ENCODE measurements at places on chromosomes 5 and 9.
A peak's percentile ranks its signal among the peaks of the same experiment; 100 is the strongest.

DNA sequence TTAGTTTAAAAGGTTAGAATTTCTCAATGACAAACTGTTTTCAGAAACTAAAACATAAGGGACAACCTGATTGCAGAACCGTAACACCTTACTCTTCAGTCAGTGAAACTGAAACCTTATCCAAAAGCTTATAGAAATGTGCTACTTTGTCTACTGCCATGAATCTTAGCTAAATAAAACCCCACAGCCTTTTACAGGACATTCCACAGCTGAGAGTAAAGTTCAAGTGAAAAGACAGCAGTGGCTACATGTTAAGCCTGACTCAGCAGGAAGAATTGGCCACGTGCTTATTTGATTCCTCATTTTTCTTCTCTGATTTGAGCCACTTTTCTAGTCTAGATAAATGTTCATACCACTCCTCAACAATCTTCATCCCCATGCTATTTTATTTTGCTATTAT, 278.7 kb upstream of the ISL1 start:
- no peak for DNase-seq

GRCh38 chr5:155260798-155261197, 247.2 kb downstream of the KIF4B start:
- no peak for DNase-seq

DNA sequence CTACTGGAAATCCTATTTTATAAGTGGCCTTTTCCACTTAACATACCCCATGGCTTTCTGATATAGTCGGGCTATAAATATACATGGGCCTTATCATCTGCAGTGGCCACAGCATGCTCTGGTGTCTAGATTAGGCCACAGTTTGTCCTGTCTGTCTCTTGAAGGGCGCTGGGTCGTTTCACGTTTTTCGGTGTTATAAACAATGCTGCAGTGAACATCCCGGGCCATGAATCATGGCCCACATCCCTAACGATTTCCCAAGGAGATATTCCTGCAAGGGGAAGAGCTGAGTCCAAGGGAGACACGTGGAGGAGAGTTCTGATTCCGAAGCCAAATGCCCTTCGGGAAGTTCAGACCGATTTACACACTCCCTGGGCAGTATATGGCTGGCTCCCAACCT, 8.4 kb downstream of the PLPP7 start:
- DNase-seq: no peak

DNA sequence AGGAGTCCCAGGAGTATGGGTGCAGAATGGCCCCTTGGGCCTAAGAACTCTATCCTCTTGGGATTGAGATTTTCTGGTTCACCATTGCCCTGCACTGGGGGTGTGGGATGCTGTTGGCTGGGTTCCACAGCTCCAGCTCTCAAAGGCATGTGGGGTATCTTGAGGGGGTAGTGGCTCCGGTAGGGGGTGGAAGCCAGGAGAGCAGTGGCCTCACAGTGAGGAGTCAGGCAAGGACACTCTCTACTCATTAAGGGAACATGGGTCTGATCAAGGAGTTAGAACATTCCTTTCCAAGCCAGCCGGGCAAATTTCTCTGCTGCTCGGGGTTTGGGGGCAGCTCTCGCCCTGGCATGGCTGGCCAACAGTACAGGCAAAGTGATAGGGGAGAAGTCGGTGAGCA, 33.0 kb downstream of the LARP1 start:
- DNase-seq: no peak

DNA sequence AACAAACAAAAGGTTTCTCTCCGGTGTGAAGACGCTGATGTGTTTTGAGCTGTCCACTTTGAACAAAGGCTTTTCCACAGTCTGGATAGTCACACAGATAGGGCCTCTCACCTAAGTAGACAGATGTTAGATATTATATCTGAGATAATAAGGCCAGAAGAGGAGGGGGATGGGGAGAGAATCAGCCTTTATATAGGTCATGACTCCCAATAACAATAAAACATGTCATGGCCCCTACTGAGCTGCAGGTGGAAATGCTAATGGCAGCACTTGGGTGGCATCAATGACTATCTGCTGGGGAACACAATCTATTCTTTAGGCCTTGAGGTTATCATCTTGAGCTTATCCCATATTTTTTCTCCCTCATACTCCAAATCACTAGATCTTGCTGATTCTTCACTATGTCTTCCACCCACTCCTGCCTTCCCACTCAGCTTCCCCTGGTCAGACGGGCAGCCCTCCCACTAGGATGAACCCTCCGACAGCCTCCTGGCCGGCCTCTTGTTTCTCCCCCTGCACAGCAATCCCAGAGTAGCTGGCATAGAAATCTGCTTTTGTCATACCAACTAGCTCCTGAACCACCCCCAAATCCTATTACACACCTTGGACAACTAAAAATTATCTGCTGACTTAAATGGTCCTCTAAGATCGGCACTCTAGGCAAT, 11.5 kb upstream of the SLC35D2 start:
- DNase-seq: no peak

GRCh38 chr9:33619666-33620404, 95.8 kb downstream of the ANKRD18B start:
- DNase-seq: peak; percentile 20

DNA sequence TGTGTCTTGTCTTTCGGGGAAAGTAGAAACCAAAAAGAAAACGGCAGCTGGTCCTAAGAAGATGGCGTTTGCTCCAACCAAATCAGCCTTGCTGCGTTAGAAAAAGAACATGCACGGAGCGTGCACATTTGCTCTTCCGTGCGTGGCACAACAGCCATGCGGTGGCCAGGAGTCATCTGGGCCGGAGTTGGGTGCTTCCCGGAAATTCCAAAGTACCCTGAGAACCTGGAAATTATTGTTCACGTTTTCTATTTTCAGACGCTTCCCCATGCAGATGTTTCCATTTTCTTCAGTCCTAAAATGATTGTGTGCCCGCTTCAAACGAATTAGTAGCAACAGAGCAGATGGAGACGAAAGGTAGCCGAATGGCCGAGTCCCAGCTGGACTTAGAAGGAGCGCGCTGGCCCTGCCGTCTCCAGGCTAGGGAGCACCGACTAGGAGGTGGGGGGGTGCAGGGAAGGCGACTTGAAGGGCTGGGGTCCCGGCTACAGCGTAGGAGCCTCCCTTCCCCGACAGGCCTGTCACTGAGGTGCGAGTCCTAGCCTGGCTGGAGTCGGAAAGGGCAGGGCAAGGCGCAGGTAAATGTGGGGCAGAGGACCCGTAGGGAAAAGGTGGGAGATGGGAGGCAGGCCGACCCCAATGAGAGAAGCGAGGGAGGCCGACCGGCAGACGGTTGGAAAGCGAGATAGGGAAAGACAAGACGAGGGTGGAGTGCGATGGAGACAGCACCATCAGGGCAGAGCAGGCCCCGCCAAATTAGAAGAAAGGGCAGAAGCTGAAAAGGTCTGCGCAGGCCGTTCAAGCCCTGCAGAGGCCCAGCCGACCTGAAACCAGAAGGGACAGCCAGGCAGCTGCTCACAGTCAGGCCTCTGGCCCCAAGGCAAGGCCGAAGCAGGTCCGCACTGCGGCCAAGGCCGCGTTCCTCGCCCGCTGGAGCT, 1.4 kb downstream of the BARX1 start:
- DNase-seq: no peak

- DNase-seq: no peak
Measured at GRCh38 chr5:172504701-172505402, 50.5 kb upstream of the SH3PXD2B start.

GRCh38 chr9:102087141-102087540, 348.7 kb upstream of the GRIN3A start:
- DNase-seq: no peak

- DNase-seq: no peak
Measured at GRCh38 chr9:70106571-70106970, 62.9 kb downstream of the MAMDC2 start.

GRCh38 chr5:64767959-64768357, 533 bp downstream of the SREK1IP1 start:
- DNase-seq: no peak

- no peak for DNase-seq
Measured at GRCh38 chr5:6572825-6573380, 59.9 kb downstream of the NSUN2 start.

GRCh38 chr9:20377790-20378189, 244.5 kb downstream of the MLLT3 start:
- no peak for DNase-seq

DNA sequence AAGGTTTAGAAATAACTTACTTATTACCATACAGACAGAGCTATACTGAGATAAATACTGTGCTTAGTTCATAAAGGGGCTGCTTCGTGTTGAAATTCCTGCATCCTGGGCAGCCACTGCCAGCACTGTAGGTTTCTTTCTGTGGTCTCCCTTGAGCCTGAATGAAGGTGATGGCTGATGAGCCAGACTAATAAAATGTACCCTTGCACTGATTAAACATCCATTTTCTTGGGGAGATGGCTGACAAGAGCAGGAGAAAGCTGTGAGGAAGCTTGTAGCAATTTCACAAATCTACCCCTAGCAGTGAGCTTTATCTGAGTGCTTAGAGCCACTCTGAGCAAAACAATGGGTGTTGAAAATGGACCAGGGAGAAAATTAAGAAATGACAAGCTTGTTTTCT, 23.3 kb upstream of the ZSWIM6 start:
- no peak for DNase-seq

DNA sequence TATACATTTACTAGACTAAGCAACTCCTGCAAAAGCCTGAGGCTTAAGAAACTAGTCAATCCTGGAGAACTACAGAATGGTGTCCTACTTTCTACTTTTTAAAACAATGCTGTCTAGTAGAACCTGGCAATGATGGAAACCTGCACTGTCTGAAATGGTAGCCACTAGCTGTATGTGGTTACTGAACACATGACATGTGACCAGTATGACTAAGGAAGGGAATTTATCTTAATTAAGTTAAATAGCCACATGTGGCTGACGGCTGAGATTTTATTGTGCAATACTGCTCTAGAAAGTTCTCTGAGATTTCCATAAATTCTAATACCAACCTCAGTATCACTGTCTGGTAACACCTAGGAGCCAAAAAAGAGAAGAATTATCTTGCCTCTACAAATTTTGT, 44.9 kb upstream of the RAPGEF6 start:
- DNase-seq: peak; percentile 70

- no peak for DNase-seq
Measured at GRCh38 chr9:124631326-124631725, 124.1 kb upstream of the NR5A1 start.

DNA sequence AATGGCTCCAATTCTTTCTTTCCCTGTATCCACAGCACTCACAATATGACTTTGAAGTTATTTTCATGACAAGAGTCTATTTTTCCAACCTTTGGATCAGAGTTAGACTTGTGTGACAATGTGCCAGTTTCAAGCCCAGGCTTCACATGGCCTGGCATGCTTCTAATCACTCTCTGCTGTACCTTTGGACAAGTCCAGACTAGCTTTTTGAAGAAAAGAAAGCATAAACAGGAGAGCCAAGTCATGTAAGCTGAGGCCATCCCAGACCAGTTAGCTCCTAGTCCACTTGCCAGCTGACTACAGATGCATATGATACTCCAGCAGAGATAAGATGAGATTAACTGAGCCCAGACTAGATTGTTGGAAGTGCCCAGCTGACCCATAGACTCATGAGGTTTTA, 513.6 kb upstream of the C9orf72 start:
- no peak for DNase-seq

DNA sequence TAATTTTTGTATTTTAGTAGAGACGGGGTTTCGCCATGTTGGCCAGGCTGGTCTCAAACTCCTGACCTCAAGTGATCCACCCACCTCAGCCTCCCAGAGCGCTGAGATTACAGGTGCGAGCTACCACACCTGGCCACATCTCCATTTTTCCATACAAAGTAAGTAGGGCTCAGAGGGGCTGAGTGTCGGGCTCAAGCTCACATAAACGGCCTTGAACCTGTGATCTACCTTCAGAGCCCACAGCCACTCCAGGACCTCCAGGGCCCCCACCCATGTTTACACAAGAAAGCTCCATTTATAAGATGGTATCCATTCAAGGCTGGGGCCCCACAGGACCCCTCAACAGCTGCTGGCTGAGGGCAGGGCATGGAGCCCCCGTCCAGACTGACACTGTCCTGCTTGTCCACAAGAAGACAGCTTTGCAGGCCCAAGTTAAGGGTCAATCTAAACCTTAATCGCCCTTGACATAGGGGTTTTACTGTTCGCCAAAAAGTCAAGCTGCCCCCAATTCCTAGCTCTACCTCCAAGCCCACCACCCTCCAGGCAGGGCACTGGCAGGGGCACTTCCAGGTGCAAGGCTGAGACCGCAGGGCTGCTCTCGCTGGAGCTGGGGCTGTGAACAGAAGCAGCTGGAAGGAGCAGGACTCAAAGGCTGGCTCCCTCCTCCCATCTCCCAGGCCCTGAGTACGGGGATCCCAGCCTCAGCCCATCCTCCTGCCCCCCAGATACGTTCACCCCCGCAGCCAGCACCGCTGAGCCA, 18.9 kb downstream of the FAM78A start:
- no peak for DNase-seq

- DNase-seq: peak; percentile 18
Measured at GRCh38 chr5:160470437-160471361, 49.0 kb downstream of the PTTG1 start.

GRCh38 chr9:136496181-136496580, 13.3 kb upstream of the SEC16A start:
- no peak for DNase-seq

DNA sequence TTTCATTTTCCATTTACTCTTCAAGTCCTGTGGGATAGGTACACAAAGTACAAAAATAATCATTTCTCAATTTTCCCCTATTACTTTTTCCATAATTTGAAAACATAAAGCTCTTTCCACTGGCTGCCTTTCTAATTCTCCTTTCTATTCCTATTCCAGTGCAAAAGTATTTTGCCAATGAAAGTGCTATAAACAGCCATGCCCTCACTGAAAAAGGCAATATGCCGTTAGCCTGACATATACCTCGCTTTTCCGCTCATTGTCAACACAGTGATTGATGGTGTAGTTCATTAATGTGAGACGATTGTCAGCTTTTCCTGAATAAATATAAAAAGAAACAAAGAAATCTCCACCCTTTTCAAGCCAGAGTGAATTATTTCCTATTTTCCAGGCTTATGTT, 97.5 kb downstream of the EBF1 start:
- no peak for DNase-seq

DNA sequence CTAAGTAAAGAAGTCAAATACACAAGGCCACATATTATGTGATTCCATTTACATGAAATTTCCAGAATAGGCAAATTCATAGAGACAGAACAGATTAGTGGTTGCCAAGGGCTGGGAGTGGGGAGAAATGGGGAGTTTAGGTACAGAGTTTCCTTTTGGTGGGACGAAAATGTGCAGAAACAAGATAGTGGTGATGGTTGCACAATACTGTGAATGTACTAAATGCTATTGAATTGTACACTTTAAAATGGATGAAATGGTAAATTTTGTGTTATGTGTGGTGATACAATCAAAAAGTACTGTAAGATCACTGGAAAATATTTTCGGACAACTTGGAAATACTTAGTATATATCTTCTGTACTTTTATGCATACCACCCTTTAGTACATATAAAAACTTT, 15.0 kb downstream of the ECM2 start:
- no peak for DNase-seq
